ENCODE measurements at places on chromosomes 12 and 14. TPM values are rescaled to one million over a fixed set of nuclear protein-coding genes. Genes with fewer than 3 reads are reported as not detected.
A peak's percentile ranks its signal among the peaks of the same experiment; 100 is the strongest.

DNA sequence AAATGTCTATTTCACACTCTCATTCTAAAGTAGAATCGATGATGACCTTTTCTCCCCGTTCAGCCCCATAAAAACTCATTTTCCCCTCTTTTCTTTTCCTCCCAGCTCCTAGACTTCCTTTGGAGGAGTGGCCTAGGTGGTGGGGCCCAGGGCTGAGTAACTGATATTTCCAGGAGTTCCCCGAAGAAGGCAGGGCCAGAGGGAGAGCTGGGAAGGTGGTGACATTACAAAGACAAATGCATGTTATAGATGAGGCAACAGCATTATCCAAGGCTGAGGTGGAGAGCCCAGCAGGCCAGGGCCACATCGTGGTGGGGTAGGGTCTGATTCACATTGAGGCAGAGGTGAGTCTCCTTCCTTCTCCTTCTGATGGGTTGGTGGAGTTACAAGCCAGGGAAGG is 22.2 kb upstream of the HDAC7 start:
- no peak for DNase-seq

- no peak for DNase-seq
Observed at GRCh38 chr12:39426636-39427240, 16.2 kb downstream of the KIF21A start.

DNA sequence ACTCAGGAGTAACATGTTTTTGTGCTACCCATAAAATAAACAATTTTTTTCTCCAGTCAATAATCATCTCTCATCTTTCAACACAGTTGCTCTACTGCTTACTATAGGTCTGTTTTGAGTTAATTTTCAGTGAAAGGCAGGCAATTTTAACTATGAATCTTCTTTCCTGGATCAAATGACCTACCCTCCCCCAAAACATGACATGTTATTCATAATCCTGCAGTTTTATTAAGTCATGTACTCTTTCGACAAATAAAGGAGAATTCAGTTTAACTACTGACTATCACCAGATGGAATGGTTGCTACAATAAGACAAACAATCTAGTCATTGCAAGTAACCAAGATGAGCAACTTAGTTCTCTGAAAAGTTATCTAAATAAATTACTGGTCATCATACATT is 106.0 kb upstream of the FAR2 start:
- DNase-seq: no peak

DNA sequence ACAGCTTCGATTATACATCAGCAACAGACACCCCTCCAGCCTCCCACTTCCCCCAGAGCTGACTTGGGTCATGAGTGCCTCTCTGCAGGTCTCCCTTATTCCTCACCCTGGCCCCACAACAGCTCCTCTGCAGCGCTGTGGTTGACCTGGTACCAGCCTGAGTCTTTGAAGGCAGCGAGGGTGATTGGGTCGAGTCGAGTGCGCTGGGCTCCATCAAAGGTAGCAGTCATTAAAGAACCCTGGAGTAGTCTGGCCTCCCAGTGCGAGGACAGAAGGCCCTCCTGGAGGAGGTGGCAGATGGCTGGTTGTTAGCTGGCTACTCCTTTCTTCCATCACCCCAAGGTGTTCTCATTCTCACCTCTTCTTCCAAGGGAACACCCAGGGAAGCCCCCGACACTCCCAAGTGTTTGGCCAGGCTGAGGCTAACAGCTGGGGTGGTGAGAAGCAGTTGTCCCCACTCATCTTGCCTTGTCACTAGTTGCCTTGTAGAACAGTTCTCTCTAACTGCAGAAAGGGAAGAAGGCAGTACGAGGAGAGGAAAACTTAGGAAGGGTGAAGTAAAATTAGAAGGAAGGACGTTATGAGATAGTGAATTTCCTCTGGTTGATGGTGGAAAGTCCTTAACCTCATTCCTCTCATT is 2.7 kb downstream of the CIROP start:
- no peak for DNase-seq

DNA sequence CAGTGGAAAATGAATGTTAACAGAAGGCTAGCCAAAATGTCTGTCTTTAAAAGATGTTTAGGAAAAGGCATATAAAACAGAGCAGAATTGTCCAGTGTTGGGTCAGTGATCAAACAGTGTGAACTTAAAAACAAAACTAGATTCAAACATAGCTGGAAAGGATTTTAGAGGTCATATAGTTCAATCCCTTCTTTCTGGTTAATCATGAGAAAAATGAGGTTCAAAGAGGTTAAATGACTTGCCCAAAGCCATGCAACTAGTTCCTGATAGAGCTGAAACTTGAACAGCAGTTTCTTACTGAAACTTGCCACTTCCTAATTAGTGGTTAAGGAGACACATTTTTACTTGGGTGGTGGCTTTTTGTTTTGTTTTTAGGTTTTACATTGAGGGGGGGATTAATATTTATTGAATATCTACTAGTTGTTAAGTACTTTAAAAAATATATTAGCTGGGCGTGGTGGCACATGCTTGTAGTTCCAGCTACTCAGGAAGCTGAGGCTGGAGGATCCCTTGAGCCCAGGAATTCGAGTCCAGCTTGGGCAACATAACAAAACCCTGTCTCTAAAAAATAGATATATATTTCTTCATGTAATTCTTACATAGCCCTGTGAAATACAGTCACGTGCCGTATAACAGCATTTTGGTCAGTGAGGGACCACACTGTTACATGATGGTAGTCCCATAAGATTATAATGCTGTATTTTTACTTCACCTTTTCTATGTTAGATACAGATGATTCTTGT is 20.4 kb downstream of the ACVR1B start:
- DNase-seq: no peak

GRCh38 chr12:123744836-123745235 is 17.3 kb upstream of the DNAH10 start:
- DNase-seq: no peak

DNA sequence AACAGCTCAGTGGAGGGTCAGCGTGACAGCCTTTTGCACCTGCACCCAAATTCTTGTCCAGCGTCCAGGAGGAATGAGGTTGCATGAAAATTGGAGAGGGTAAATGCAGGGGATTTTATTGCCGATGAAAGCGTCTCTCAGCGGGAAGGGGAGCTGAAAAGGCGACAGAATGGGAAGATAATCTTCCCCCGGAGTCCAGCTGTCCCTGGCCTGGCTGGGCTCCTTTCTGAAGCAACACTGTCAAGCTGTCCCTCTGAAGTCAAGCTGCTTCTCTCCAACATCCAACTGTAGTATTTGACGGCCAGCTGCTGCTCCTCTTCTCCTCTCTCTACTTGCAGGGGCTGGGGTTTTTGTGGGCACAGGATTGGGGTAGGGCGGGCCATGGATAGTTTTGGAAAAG is 32.7 kb downstream of the NOPCHAP1 start:
- no peak for DNase-seq

DNA sequence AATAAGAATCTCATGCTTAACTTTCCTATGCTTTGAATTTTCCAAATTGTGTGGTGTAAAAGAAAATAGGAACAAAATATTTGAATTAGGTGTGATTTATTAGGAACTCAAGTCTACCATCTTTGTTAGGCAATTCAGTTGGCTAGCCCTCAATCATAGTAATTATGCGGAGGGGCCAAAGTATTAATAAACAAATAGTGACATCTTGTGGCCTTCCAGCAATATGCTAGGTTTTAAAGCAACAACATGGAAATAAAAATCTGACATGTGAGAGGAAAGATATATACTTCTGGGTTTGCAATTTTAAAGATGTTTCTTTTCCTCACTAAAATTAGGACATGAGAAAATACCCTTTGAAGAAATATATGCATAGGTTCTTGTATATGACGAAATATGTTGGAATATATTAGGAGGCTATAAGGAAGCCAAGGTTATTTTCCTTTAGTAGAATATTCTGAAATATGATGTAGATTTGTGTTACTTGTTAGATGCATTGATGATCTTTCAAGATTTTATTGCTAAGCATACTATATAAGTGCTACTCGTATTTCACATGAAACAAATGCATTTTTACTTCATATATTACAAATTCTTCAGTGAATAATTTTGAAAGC is 200.4 kb downstream of the PTPRO start:
- DNase-seq: no peak

DNA sequence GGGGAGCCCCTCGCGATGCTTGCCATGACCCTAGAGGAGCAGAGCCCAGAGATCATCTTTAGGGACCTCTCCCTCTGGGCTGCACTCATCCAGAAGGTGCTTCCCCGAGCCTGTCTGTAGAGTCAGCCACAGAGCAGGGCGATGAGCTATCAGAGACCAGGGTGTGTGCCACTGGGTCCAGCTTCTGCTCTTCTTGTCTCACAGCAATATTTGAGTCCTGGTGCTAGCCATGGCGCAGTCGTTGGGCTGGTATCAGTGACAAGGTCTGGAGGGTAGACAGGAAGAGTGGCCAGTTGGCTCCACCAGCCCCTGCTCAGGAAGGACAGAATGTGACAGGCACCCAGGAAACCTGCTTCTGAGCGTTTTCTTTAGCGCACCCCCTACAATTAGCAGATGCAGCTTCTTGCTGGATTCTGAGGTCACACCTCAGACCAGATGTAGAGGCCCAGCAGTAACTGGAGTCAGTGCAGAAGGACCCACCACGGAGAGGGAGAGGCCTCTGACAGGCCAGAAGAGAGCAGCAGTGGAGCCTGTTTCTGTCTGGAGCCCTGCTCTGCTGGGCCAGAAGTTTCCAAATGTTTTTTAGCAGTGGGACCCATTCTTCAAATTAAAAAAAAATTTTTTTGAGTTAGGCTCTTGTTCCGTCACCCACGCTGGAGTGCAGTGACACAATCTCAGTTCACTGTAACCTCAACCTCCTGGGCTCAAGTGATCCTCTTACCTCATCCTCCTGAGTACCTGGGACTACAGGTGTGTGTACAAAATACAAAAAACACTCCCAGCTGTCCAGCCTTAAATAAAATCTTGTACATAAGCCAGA is 23.7 kb downstream of the ANKRD9 start:
- DNase-seq: no peak

DNA sequence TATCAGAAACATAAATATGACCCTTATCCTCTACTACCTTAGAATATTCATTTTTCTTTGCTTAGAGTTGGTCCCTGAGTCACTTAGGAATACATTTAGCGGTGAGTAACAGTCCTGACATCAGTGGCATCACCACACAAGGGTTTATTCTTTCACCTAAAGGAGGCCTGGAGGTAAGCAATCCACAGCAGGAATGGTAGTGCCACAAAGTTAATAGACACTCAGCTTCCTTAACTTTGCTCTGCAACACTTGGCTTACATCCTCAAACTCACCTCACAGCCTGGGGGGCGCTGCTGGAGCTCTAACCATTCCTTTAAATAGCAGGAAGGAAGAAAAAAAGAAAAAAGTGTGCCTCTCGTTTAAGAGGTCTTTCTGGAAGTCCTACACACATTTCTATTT is 29.1 kb downstream of the BBOF1 start:
- DNase-seq: no peak

DNA sequence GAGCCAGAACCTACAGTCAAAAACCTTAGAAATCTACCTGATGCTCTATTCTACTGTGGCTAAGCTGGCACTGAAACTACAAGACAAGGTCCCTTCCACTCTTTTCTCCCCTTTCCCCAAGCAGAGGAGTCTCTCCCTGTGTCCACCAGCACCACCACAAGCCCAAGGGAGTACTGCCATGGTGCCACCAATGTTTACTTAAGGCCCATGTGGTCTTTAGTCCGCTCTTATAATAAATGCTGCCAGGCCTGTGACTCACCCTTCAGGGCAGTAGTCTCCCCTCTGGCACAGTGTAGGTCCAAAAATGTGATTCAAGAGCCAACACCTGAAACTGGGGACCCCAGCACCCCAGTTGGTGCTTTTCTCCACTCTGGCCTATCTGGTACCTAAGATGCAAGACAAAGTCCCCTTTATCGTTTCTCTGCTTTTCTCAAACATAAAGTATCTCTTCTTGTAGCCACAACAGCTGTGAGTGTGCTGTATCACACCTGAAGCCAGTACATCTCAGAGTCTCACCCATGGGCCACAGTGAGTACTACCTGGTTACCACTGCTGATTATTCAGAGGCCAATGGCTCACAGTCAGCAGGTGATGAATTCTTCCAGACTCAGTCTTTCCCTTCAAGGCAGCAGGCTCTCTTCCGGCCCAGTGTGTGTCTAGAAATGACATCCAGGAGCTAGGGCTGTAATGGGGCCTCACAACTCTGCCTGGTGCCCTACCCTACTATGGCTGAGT is 29.3 kb downstream of the SLC38A2 start:
- DNase-seq: no peak

GRCh38 chr12:33663000-33663654 is 223.5 kb upstream of the SYT10 start:
- DNase-seq: no peak

DNA sequence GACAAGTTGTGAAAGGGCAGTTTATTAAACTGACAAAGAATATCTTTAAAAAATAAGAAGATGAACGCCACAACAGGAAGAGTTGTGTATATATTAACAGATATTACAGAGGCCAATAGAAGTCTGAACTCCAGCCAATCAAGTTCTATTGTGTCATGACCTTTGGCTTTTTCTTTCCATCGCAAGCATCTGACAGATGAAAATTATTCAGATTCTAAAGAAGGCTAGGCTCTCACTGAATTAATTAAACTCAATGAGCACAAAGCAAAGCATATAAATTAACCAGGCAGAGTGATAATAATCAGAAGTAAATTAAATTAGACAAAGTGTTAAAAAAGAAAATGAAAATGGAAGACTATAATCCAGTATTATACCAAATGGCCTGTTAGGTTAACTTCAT is 62.0 kb upstream of the PYGL start:
- no peak for DNase-seq

- peak; percentile 52 for DNase-seq
Observed at GRCh38 chr14:36503771-36504741, 16.0 kb downstream of the NKX2-1 start.

GRCh38 chr12:1588575-1588947 is 5.8 kb downstream of the FBXL14 start:
- no peak for DNase-seq

- no peak for DNase-seq
Observed at GRCh38 chr12:29317556-29318363, 63.2 kb downstream of the ERGIC2 start.

DNA sequence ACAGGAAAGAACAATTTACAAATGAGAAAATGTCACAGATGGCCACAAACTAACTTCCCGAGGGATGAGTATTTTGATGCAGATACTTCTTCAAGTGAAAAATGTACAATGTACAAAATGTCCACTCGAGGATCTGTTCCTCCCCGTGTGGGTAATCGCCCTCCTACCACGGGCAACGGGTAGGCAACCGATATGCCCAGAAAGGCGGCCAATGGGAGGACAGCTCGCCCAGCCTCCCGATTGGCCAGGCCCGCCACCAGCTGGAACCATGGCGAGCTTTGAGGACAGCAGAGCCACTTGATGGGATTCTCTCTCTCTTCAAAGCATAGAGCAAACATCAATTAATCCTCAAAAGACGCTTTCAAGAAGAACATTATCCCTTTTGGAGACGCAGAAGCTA is 42.3 kb downstream of the DPF3 start:
- DNase-seq: no peak

GRCh38 chr12:71160585-71160984 is 2.8 kb upstream of the TSPAN8 start:
- DNase-seq: no peak

- no peak for DNase-seq
Observed at GRCh38 chr14:76752744-76753143, 8.5 kb upstream of the VASH1 start.

The CCDC175 gene
- total RNA-seq: 0.16 TPM

The KLRC4 gene
- not detected for total RNA-seq

The OR4N5 gene
- not detected for total RNA-seq

The FOXG1 gene
- not detected for total RNA-seq

The FOXJ2 gene
- total RNA-seq: 16.7 TPM

The B4GALNT1 gene
- 0.34 TPM for total RNA-seq

The IL22 gene
- total RNA-seq: not detected

The NFE2 gene
- 0.47 TPM for total RNA-seq

The TMEM229B gene
- total RNA-seq: 0.41 TPM

The CD69 gene
- total RNA-seq: 0.40 TPM

The RGS6 gene
- 1.5 TPM for total RNA-seq

The ANO2 gene
- total RNA-seq: 7.6 TPM

The NDUFB1 gene
- 97.9 TPM for total RNA-seq

The BTBD6 gene
- total RNA-seq: 41.2 TPM

The FSCB gene
- not detected for total RNA-seq

The ADGRD1 gene
- total RNA-seq: 5.5 TPM

Data from mesothelial cell of epicardium (in vitro differentiated cells).